ENCODE measurements at places on chromosomes 5 and 9. TPM values are rescaled to one million over a fixed set of nuclear protein-coding genes. Genes with fewer than 3 reads are reported as not detected.

The CLPTM1L gene
- 314 TPM for total RNA-seq

The SPATA31E1 gene
- not detected for total RNA-seq

The PHF24 gene
- total RNA-seq: 0.26 TPM

The FAM153A gene
- 0.64 TPM for total RNA-seq

The KDM4C gene
- 44.0 TPM for total RNA-seq

The LCN2 gene
- total RNA-seq: 48.4 TPM

The ADGRD2 gene
- total RNA-seq: not detected

The ST8SIA4 gene
- total RNA-seq: under 0.01 TPM

Data from bronchial epithelial cell (primary cell).